Renal cortex interstitium (tissue), 15 donors: ENCODE measurements at places on chromosomes 7 and 10.

DNA sequence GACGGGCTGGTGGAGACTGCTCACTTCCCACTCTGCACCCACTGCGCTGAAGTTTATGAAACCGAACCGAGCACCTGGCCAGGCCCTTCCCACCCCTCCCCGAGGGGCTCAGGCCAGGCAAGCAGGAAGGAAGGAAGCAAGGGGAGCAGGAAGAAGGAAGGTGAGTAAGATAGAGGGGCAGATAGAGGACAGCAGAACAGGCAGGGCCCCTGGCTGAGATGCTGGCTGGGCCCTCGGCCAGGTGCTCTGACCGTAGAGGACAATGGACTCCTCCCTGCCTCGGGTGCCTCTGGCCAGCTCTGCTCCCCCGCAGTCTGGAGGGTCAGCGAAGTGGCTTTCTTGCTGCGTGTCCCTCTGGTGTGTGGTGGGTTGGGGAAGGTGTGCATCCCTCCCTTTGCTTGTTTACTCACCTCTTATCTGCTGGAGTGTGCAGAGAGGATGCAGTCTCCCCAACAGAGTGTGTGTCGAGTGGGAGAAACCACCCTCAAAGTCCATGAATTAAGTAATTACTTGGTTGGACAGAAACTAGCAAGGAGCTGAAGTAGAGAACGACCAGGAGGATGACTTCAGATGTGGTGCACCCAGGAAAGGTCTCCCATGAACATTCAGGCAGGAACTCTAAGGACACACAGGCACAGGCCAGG lies 82.8 kb upstream of the PPP2R2D start:
- DNase-seq = no peak

DNA sequence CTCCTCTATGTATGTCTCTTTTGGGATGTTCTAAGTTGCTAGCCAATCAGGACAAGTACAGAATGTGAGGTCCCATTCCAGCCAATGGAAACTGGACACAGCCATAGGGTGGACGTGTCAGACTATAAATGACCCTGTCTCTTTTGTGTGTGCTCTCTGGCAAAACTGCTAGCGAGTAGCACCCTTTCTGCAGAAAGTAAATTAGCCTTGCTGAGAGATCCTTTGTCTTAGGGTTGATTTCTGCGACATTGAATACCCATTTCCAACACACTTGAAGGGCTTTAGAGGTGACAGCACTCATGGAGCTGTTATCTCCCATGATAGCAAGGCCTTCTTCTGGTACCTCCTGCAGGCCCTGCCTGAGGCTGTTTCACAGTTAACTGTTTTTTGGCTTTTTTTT lies 107.5 kb downstream of the CCNY start:
- DNase-seq = no peak

DNA sequence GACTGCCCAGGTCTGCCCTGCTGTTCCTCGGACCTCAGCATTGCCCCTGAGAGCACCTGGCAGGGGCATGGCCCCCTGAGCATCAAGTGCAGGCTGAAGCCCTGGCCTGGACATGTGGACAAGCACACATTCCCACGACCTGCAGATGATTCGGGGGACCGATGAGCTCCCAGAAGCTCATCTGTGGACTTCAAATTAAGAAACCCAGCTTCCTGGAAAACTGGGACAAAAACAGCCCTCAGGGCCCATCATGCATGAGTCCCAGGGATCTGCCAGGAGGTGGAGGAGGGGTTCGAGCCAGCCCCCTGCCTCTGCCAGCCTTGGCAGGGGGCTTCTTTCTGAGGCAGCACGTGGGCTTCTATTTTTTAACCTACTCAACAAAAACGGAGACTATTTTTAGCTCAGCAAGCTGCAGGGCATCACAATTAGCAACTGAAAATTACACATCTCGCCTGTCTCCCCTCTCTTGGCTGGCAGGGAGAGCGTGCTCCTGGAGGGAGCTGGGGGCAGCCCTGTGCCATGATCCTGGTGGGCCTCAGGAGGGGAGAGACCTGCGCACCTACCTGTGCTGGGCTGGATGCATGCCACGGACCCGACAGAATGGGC lies 51.8 kb downstream of the RASGEF1A start:
- no peak for DNase-seq

DNA sequence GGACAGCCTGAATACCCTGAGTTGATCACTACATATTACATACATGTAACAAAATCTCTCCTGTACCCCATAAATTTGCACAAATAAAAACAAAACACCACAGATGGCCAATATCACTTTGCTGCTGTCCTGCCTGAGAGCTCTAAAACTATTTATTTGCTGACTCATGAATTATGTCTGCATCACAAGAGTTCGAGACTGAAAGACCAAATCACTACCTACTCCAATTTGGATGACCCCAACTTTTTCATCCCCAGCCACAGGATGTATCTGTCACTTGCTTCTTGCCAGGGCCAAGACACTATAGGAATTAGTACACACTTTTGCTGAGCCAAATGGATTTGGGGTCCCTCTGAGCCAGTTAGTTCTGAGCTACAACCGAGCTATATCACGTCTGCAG lies 409.7 kb upstream of the NFE2L3 start:
- no peak for DNase-seq

DNA sequence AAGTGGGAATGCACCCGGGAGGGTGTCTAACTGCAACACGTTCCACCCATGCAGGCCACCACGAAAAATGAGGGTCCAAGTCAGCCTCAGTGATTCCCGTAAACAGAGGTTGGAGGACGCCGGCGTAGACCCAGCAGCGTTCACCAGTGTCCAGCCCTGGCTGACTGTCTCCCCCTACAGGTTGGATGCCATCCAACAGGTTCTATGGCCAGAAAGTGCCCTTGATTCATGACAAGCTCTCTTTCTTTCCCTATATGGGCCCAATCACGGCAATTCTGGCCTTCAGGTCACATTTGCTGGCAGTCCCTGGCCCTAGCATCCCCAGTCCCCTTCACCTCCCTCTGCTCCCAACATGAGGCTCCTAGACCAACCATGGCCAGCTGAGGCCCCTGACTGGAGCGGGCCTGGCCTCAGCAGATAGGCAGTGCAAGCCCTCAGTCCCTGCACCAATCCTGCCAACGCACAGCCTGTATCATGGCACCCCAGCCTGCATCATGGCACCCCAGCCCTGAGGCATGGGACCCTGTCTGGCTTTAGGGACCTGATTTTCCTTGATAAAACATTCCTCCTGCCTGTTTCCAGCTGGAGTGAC lies 227.4 kb downstream of the GRID1 start:
- no peak for DNase-seq

DNA sequence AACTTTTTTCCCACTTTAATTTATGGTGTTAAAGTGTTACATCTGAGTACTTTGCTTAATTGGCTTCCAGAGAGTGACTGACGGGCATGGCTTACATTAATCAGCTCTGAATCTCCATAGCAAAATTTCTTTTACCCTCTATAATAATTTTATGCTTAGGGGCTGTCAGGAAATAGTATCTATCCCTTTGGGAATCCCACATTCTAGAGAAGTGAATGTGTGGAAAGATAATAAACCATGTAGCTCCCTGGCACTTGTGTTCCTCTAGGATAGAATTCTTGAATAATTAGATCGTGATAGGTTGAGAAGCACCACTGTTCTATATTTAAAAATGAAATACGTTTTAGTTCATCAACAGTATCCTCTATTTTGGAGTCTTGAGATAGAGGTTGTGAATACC lies 89.6 kb downstream of the DNAJB9 start:
- DNase-seq = no peak

DNA sequence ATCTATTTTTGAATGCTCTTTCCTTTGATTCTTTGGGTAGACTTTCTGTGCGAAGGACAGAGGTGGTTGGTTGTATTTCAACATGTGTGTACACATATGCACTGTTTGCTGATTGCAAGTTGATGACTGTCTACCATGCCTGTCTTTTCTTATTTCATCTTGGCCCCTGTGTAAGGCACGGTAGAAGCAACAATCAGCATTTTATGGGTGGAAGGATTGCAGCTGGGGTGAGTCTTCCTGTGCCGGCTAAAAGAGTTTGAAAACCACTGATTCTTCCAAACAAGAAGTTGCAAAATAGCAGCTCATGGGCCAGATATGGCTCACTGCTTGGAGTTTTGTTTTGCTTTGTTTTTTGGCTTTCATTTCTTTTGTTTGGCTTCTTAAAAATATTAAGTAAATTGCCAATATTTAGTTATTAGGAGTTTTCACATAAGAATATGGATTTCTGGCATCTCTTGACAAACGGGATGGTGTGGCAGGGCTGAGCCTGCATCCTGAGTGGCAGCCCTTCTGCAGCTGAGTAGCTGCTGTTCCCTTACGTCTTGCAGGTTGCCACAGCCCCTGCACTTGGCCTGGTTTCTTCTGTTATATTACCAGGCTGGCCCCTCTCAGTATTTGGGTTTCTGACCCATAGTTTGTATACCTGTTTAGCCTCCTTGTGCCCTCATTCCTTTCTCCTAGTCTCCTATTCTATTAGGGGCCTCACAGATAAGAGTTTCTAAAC lies 7.2 kb downstream of the ZNF862 start:
- DNase-seq = no peak

DNA sequence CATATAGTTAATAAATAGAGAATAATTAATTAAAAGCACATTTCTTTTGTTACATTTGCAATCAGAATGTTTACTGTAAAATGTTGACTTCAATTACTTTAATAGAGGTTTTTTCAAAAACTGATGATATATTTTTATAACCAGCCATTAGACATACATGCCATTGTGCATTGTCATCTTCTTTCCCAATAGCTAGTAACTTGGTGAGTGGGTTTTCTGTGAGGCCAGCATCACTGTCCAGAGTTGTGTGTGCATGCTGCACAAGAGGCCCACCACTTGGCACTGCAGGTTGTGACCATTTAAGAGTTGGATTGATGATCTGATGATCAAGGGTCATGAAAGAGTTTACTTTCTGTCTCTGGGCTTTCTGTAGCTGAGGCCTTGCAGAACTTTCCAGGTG lies 46.5 kb downstream of the TFEC start:
- no peak for DNase-seq

DNA sequence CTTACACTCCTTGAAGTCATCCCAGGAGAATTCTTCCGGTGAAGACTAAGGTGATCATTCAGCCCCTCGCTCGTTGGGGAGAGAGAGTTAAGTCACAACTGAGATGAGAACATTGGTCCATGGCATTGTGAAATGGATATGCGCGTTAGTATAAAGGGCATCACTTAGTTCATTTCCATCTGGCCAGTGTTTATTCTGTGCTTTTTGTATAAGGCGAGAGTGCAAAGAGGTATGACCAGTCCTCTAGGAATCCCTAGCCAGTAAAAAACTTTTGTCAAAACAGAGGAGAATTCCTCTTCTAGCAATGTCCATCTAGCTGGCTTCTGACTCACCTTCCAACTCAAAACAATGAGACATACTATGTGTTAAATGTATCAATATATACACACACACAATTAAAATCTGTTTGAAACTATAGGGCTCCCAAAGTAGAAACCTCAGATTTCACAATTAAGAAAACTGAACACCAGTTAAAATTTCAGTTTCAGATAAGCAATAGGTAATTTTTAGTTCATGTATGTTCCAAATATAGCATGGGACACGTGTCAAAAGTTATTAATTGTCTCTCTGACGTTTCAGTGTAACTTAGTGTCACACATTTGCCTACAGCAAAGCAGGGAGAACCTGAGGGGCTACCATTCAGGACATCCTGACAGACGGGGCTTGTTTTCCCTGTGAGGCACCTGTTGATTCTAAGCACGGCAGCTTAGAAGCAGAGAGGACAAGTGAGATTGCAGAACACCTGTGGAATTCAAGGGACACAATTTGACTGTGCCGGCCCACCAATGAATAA lies 158.9 kb downstream of the KLF6 start:
- no peak for DNase-seq

- no peak for DNase-seq
Observed at GRCh38 chr10:66671064-66671463, 254.8 kb upstream of the LRRTM3 start.

GRCh38 chr10:74881253-74881884 lies 55.0 kb downstream of the KAT6B start:
- no peak for DNase-seq
